ENCODE measurements at places on chromosomes 3 and 15.

DNA sequence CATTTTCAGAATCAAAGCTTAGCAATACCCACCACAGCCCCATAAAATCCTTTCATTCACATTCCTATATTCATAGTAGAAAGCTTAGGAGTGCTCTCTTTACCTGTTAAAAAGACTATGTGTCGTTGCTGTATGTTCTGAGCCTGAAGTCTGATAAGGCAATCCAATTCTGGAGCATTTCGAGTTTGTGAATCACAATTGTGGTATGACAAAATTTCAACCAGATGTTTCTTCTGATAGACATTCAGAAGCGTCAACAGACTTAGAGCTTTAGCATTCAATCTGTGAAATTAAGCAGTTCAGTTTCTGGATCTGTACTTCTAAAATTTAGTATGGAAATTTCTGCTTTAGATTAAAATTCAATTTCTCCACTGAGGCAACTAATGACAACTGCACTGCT, 58.3 kb downstream of the TASOR start:
- DNase-seq, result no peak

DNA sequence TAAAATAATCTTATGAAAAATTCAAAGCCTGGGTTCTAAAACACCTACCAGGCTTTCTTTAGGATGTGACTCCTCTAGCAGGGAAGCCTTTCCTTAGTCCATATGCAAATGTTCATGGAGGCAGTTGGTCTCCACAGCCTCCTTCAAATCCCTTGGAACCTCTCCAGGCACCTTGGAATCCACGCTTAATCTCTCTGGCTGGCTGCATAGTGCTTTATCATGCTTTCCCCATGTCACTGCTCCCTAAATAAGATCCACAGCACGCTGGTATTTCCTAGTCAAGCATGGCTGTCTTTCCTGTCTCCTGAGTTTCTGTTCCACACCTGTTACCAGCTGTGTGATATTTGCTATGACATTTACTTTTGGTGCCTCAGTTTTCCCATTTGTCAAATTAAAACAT, 71.3 kb downstream of the CLSTN2 start:
- no peak for DNase-seq

DNA sequence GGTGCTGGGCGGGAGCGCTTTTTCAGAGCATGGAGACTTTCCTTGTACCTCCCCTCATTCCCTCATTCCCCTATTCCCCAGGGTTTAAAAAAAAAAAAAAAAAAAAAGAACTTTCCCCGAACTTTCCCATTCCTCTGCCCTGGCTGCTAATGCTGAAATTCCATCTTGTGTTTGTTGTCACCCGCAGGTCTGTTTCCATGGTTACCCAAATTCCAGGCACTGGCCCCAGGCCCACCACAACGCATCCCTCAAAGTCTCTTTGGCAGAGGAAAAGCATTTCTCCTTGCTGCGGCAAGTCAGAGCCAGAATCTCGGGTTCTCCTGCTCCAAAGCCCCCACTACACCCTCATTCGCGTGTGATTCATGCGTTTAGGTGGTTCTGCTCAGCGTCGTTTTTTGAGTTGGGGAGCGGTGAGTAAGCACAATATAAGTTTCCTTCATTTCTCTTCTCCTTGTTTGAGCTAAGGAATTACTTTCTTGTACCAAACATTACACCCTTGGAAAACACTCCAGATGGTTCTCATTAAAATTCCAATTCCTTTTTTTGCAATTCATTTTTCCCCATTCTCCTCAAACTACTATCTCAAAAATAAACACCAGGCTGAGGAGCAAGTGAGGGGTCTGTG, 21.6 kb downstream of the ANAPC13 start:
- no peak for DNase-seq

- DNase-seq, result no peak
These were observed 47.0 kb upstream of the FSTL1 start for GRCh38 chr3:120497818-120498217.

DNA sequence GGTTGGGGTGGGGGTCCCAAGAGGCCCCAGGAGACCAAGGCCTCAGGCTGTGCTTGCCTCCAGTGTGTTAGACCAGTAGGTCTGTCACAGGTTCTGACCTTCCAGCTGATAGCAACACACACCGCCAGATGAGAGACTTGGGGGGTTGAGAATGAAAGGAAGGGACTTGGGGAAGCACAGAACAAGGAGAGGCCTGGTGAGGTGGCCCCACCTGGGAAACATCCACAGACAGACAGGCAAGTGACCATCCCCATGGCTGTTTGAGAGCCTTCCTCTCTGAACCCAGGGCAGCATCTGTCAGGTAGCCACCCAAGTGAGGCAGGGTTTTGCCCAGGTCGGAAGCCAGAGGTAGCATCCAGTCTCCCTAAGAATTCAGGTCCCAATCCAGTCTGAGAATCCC, 35.0 kb upstream of the VPS8 start:
- no peak for DNase-seq

- DNase-seq, result no peak
These were observed 22.9 kb upstream of the CCNL1 start for GRCh38 chr3:157182879-157183278.

DNA sequence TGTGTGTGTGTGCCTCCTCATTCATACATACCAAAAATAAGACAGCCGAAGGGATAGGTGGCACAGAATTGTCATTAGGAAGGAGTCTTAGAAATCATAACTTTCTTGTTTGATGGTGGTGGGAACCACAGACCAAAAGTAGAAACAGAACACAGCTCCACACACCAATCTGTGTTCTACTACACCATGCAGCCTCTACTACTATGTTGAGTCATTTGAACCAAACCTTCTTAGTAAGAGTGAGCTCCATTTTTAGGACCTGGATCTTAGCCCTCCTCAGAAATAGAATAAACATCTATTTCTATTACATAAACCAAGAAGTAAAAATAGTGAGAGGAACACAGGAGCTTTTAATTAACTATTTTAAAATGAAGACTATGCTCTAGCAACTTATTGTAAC, 27.9 kb upstream of the PLCH1 start:
- DNase-seq, result no peak

- no peak for DNase-seq
These were observed 36.0 kb upstream of the NR1I2 start for GRCh38 chr3:119745942-119746341.

DNA sequence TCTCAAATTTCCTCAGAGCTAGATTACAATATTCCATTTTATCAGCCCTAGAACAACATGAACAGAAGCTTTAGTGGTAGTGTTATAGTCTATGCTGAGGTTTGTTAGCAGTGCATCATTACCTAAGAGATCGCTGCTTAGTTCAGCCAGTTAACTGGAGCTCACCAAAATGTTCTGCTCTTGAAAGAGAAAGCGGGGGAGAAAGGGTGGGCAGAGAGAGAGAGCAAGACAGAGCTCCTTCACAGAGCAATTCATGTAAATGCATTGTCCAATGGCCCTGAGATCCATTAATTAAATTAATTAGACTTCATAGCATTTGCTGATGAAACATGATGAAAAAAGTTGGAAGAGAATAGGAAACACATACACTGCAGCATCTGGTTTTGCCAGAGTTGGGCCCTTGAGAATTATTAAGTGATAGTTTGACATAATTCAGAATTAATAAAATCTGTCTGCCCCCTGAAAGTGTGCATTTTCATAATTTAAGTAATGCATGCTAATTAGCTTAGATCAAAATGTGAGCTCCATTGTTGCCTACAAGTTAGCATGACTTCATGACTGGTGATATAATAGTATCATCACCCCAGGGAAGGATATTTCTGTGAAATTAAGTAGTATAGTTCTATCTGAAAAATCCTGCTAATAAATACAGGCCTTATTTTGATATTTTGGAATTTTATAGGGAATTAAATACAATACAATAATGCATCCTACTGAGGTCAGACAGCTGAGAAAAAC, 86.9 kb upstream of the LYSMD4 start:
- no peak for DNase-seq

DNA sequence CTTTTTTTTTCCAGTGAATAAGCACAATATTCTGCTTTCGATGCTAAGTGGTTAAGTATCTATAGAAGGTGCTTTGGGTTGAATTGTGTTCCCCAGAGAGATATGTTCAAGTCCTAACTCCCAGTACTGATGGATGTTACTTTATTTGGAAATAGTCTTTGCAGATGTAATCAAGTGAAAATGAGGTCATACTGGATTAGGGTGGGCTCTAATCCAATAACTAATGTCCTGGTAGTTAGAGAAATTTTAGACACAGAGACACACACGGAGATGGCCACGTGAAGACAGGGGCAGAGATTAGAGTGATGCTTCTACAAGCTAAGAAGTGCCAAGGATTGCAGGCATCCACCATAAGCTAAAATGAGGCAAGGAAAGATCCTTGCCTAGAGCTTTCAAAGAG, 662.3 kb downstream of the NAALADL2 start:
- no peak for DNase-seq

DNA sequence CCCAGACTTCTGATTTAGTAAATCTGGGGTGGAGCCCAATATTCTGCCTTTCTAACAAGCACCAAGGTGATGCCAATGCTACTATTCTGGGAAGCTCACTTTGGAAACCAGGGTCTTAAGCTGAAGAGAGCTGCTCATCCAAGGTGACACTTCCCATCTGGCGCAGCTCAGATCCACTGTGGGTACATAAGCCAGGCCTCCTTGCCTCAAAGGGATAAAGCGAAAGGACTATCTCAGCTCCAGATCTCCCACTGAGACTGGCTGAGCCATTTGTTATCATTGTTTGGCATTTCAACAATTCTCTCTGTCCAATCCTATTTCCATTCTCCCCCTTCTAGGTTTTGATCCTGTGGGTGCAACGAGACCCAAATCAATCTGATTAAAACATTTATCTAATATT, 323.8 kb downstream of the GBE1 start:
- DNase-seq, result no peak
